ENCODE measurements at places on chromosomes 5 and 9.

DNA sequence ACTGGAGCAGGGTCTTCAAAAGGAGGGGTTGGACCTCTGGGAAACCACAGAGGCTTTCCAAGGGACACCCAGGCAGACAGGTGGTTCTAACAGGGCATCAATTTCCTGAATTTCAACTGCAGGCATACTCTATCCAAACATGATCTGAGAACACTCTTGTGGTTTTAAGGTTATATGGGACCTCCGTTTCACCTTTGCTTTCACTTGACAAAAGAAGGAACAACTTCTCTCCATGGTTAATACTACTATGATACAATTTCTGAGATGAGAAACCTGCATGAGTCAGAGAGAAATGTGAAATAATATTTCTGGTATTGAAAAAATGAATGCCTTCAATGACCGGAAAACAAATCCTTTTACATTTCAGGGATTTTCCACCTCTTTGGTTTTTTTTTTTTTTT lies 28.0 kb upstream of the ERAP1 start:
- DNase-seq, result no peak

DNA sequence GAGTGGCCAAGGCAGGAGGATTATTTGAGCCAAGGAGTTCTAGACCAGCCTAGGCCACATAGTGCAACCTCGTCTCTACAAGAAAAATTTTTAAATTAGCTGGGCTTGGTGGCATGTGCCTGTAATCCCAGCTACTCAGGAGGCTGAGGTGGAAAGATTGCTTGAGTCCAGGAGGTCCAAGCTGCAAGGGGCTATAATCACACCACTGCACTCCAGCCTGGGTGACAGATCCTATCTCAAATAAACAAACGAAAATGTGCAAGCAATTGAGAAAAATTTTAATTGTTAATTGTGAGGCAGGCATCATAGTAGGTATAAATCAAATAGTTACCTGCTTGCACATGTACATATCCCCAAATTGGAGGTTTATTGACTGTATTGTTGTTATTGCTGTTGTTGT lies 15.3 kb downstream of the ALDH7A1 start:
- no peak for DNase-seq

GRCh38 chr9:123686131-123686828 lies 243.6 kb downstream of the DENND1A start:
- DNase-seq, result peak; percentile 41

DNA sequence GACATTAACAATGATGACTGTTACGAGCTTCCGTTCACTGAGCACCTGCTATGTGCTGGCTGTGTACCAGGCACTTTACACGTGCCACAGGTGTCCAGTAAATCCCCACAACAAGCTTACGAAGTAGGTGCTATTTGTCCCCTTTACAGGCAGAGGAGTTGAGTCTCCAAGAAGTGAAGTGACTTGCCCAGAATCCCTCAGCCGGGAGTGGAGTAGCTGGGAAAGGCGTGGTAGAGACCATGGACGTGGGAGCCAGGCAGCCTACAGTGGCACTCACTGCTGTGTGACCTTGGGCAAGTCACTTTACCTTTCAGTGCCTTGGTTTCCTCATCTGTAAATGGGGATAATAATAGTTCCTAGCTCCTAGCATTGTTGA lies 669 bp upstream of the AMBP start:
- no peak for DNase-seq

GRCh38 chr5:147616421-147616820 lies 106.6 kb upstream of the DPYSL3 start:
- no peak for DNase-seq

GRCh38 chr9:16025627-16026026 lies 472.8 kb downstream of the CCDC171 start:
- no peak for DNase-seq

DNA sequence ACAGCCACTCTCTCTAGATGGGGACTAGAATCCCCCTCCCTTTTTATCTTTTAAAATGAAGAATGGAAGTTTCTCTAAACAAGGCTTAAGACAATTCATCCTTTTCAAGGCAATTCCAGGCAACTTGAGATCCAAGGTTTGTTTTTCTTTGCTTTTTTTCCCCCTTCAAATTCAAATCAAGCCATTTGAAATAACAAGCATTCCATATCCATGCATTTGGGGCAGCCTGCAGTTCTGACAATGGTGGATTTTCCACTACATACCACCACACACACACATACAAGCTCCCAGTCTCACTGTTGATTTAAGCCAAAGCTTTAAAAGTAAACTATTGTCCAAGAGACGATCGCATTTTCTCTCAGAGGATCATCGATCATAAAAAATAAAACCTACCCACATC lies 424 bp downstream of the INSYN2B start:
- no peak for DNase-seq

DNA sequence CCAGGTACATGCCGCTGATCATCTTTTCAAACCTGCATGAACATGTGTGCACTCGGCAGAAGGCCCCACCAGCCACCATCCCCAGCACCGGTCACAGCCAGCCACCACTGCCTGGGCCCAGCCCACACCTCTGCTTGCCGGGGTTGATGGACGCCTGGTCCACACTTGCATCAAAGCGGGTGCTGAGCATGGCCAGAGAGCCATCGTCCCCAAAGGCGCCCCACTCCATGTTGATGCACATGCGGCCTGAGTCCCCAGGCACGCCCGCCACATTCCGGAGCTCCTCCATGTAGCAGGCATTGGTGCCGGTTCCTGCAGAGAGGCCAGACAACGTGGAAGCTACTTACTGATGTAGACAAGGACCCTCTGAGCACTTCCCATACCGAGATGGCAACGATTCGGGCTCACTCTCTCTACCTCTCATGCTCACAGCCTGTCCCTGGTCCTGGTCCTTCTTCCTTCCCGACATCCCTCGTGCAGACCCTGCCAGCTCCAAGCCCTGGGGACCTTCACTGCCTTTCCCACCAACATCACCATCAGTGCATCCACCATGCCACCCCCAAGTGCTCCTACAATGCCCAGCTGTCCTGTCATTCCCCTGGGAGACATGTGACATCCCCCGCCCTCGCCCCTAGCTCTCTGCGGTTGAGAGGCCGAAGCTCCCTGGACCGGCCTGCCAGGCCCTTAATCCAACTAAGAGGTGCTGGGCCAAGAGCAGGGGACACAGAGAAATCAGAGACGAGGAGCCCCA lies 17.2 kb downstream of the HK3 start:
- DNase-seq, result no peak

DNA sequence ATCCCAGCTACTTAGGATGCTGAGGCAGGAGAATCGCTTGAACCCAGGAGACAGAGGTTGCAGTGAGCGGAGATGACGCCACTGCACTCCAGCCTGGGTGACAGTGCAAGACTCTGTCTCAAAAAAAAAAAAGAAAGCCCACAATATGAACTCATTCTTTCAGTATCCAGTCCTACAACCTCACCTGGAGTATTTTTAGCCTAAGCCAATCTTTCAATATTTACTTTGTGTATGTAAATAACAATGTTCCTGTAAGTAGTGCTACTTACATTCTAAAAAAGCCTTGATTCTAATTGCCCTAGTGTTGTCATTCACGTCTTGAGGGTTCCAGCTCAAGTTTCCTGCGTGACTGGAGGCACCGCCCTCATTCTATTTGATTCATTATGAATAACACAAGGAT lies 62.0 kb downstream of the BHMT start:
- DNase-seq, result peak; percentile 44

GRCh38 chr5:149212198-149212951 lies 59.3 kb upstream of the AFAP1L1 start:
- DNase-seq, result no peak

- DNase-seq, result no peak
Measured at GRCh38 chr5:16886366-16886736, 49.7 kb downstream of the MYO10 start.
